NCI-H2227 treated with DMSO at 0.1 percent for 48 hours (cell line): ENCODE measurements at places on chromosomes 5 and 9.

DNA sequence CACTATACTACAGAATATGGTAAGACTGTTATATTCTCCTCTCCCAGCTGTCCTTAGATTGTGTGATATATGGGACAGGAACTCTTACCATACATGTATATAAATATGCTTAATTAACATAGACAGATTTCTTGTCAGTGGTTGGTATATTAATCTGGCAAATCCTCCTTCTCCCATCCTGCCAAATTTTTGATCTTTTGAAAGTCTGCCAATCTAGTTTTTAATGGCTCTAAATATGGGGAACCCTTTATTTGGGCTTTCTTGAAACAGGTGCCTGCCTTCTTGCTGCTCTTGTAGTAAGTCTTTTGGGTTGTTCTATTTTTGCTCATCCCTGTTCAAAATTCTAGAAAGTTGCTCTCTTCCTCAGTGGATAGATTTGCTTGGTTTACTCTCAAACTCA, 63.5 kb downstream of the SPATA31D1 start:
- no peak for DNase-seq

DNA sequence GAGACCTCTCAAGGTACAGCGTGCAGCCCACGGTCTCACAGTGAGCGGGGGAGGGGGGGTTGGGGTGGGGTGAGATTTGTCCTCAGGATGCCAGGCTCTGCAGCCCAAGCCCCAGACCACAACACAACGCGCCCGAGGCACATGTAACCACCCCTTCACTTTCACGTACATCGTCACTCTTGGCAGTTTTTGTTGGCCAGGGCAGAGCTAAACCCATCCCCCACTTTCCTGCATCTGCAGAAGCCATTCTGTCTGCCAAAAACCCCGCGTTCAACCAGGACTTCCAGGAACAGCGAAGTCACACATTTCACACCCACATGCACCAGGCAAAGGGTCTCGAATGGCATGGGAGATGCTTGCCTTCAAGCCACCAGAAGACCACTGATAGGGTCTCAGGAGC, 9.4 kb upstream of the SMIM23 start:
- DNase-seq = no peak

DNA sequence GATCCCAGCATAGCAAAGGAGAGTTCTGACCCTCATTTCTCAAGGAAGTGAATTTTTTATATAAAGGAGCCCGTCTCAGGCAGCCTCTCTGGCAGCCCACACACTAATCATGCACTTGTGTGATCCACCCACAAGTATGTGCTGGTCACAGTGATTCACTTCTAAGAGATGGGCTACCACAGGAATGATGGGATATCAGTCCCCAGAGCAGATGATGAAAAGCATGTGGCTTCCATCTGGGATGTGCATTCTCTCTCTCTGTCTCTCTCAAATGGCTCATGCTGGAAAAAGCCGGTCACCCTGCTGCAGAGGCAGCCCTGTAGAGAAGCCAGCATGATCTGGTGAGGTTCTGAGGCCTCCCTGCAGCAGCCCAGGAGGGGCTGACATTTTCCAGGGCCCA, 74.2 kb upstream of the ADCY2 start:
- DNase-seq = no peak

DNA sequence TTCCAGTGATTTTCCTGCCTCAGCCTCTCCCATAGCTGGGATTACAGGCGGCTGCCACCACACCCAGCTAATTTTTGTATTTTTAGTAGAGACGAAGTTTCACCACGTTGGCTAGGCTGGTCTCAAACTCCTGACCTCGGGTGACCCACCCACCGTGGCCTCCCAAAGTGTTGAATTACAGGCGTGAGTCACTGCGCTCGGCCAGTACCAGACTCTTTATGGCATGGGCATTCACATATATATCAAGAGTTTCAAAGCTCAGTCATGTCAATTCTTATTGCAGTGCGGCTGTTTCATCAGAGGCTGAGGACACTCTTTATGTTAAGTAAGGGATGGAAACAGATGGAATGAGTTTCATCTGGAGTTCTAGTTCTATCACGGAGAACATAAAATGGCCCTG, 315.2 kb upstream of the CDH6 start:
- no peak for DNase-seq

DNA sequence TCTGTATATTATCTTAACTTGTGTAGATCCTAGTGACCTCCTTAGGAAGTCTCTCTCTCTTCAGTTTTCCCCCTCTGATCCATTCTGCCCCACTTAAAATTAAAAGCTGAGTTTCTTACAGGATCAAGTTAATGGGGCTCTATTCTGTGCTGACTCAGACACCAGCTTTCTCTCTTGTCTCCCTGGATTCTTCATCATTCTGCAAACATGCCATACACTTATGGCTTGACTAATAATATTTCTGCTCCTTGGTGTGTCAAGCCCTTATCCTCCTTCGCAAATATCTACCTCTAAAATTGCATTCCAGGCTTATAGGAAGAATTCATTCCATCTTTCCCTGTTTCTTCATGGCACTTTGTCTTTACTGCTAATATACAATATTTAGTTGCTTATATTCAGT, 18.1 kb downstream of the LRRC70 start:
- DNase-seq = no peak

DNA sequence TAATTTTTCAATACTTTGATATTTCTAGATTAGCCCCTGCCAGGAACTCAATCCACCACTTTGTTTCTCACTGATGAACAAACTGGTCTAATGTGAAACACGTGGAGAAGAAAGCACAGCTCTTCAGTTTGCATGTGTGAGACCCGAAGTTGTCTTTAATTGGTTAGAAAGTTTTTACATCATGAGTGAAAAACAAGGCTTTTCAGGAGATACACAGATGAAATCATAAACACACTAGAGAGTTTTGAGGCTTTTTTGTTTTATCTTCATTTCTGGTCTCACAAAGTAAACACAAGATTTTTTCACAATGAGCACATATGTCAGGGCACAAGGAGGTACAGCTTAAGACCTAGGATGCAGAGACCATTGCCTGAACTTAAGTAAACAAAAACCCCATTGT, 84.5 kb upstream of the MOCS2 start:
- no peak for DNase-seq

GRCh38 chr5:68522863-68523262, 307.3 kb downstream of the PIK3R1 start:
- no peak for DNase-seq

DNA sequence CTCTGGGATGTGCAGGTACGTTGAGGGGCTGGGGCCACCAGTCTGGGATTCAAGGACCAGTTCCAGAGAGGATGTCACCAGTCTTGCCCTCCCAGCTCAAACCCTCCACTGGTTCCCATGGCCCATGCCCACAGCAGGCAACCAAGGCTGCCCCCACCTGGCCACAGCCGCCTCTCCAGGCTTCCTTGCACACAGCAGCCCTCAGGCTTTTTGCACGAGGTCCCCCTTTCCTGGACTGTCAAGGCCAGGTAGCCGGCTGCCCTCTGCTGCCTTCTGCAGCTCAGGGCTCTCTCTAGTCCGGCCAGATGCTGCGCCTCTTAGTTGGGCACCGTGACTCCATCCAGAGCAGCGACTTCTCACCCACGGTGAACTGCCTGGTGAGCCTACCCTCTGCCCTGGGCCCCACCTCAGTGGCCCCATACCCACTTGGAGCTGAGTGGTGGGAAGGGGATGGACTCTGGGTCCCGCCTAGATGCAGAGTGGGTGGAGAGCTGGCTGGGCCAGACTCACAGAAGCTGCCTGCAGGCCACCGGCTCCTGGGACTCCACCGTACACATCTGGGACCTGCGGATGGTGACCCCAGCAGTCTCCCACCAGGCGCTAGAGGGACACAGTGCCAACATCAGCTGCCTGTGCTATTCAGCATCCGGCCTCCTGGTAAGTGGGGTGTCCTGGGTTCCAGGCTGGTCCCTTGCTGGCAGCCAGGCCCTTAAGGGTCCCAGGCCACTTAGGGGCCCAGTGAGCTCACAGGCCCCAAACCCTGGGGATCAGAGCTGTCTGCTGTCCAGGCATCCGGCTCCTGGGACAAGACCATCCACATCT, 2.9 kb downstream of the WDR38 start:
- DNase-seq = no peak

DNA sequence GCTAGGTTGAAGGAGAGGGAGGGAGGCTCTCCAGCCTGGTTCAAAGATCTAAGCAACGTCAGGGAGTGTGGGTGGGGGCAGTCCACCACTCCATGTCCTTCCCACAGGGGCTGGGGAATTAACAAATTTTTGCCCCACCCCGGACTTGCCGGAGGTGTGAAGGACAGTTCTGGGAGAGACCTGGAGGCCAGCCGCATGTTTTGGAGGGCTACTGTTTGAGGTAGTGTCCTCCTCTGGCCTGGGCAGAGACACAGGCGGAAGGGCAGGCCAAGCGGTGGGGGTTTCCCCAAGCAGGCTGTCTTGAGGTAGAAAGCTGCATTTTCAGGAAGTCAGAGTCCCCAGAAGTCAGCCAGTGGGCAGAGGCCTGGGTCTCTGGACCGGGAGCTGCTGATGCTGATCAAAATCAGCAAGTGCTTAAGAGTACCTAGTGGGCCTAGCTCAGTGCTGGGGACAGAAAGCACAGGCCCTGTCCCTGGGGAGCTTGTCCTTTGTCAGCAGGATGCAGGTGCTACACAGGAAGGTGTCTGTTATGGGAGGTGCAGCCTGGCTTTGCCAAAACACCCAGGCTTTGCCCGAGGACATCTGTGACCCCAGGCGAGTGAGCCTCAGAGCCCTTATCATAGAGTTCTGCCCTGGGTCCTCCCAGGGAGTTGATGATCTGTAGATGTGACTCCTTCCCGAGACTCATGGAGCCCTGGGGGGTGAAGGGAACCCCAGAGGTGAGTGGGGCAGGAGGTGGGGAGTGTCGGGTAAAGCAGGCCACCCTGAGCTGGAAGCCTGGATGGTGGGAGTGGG, 18.5 kb downstream of the JADE2 start:
- no peak for DNase-seq

DNA sequence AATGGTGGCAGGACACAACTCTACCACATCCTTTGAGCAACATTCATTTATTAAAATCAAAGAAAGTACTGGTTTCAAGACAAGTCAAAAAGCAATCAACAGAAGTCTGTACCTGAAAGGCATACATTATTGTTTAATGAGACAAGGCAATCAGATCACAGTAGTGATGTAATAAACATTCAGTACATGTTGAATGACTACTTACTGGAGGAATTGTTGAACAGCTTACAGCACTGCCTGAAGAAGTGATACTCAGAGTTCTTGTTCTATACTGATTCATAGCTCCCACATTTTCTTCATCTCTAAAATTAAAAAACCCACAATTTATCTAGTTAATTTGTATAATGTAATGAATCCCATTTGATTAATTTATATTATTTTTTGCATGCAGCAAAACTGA, 18.2 kb downstream of the RIOK2 start:
- no peak for DNase-seq

- no peak for DNase-seq
Observed at GRCh38 chr5:157571357-157571827, 4.2 kb downstream of the ADAM19 start.

DNA sequence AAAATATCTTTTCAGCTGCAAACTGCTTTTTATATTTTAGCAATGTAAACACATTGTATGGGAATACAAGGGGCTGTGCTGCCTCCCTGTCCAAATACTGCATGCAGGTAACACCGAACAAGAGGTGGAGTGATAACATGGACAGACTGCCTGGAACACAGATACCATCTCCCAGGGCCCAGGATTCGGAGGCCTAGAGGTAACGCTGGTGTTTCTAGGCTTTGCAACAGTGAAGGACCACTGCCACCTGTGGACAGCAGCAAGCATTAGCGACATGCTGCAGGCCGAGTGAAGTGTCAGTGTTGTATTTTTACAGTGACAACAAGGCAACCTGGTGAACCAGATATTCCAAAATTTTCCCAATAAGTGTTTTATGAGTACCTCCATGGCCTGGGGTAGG, 379.1 kb downstream of the DMRT2 start:
- no peak for DNase-seq

GRCh38 chr5:54997081-54997480, 11.7 kb upstream of the ESM1 start:
- no peak for DNase-seq
